ENCODE measurements at places on chromosomes 11 and 22.

DNA sequence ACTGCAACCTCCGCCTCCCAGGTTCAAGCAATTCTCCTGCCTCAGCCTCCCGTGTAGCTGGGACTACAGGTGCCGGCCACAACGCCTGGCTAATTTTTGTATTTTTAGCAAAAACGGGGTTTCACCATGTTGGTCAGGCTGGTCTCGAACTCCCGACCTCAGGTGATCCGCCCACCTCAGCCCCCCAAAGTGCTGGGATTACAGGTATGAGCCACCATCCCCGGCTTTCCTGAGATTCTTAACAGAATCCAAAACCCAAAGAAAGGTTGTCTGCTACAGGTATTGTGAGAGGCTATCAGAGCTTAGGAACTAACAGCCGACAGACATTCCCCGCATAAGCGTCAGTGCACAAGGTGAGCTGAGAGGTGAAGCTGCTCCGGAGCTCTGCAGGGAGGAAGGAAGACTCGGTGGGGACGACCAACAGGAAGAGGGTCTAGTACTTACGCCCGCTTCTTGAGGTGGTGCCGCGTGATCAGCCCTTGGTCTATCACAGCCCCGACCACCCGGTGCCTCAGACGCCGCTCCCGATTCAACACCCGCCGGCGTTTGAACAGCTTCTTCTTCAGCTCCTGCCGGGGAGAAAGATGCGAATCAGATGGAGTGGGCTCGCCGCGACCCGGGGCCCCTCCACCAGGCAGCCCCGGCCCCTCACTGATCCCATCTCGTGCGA is 470 bp downstream of the C11orf98 start:
- DNase-seq: no peak

GRCh38 chr11:117239295-117239694 is 6.8 kb downstream of the RNF214 start:
- no peak for DNase-seq

DNA sequence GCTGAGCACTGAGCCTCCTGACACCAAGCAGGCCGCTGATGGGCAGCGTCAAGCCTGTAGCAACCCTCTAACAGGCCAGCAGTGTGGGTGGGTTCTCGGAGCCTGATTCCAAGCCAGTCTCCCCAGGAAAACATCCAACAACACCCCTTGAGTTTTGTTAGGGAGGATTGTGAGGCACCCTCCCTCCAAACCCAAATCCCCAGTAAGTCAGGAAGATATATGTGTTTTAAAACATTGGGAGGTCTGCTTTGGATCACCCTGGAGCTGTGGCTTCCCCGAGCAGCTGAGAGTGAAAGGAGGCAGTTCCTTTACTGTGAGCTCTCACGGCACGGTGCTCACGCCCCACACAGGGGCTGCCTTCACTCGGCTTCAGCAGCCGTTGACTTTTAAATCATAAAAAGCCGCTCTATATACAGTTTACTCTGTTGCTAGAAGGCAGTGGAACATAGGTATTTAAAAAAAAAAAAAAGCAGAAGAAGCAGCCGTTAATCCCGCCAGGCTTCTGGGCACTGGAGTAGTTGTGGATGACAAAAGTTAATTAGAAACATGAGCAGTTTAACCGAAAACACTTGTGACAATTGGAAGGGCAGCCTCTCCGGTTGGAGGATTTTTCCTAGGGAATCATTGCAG is 218.6 kb downstream of the NAV2 start:
- no peak for DNase-seq

DNA sequence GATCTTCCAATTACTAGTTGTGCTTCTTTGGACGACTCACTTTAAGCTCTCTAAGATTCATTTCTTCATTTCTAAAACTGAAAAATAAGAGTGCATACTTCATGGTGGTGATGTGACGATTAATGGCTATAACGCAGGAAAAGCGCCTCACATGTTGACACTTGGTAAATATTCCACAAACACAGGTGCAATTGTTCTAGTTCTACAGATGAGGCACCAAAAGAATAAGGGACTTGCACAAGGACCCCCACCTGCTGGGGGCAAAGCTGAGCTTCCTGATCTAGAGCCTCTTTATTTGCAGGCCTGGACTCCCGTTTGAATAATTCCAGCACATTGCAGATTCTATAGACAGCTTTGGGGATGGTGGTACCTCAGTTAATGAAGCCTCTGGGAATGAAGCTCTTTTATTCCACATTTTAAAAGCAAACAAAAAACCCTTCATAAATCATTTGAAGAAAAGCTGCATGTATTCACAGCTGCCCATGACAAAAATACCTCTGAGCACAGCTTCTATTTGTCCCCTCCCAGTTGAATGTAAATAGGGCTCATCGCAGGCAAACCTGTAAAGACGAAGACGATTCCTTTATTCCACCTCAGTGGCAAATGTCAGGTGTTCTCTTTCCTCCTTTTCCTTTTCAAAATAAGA is 14.9 kb upstream of the CADM1 start:
- peak; percentile 55 for DNase-seq

- no peak for DNase-seq
These were observed 6.2 kb downstream of the APIP start for GRCh38 chr11:34909955-34910354.

DNA sequence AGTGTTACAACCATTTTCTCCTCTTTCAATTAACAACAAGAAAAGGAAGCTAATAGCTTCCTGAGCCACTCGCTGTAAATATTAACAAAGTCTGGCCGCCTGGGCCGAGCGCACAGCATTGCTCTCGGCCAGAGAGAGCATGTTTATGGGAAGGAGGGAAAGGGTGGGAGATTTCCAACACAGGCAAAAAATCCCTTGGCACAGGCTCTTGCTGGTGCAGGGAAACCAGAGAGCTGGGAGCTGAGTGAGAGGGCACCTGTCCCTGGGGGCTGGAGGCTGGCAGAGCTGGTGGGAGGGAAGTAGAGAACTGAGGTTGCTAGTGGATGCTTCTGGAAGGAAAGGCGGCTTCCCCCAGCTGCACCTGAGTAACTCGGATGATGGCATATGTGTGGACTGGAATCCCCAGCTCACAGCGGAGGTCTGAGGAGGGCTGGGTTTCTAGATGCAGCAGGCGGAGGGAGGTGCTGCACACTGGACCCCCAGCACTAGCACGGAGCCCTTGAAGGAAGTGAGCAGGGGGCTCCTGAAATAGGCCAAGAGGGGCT is 59.6 kb downstream of the FLRT1 start:
- DNase-seq: no peak

DNA sequence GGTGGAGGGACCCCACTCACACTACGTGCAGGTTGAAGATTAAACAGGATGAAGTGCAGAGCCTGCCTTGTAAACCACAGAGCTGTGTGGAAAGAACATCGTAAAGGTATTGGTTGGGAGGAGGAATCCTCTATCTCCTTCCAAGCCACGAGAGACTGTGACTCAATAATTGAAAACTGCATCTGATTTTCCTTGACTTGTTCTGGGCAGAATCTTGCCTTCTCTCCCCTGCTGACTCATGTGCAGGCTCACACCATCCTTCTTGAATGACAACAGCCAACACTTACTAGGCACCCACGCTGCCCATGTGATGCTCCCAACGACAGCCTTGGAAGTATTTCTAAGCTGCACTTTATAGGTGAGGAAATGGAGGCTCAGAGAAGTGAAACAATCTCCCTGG is 563.0 kb downstream of the MIAT start:
- no peak for DNase-seq

GRCh38 chr11:117417856-117418255 is 90.2 kb downstream of the CEP164 start:
- DNase-seq: no peak

DNA sequence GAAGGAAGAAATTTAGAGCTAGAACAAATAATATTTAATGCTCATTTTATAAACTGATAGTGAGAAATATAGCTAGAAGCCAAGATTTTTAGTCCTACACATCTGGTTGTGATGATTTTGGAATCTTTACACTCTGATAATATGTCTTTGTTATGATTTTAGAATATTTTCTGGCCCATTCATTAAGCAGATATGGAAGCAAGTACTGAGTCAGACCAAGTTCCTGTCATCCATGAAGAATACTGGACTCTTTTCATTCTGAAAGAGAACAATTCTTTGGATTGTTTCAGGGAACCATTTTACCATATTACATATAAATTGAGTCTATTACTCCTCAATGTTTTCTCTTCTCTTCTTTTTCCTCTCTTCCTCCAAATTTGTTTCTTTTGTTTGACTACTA is 227.4 kb downstream of the TMEM135 start:
- DNase-seq: no peak
